Pulmonary artery endothelial cell (primary cell): ENCODE measurements at places on chromosomes 12 and 14. TPM values are rescaled to one million over a fixed set of nuclear protein-coding genes. Genes with fewer than 3 reads are reported as not detected.

DNA sequence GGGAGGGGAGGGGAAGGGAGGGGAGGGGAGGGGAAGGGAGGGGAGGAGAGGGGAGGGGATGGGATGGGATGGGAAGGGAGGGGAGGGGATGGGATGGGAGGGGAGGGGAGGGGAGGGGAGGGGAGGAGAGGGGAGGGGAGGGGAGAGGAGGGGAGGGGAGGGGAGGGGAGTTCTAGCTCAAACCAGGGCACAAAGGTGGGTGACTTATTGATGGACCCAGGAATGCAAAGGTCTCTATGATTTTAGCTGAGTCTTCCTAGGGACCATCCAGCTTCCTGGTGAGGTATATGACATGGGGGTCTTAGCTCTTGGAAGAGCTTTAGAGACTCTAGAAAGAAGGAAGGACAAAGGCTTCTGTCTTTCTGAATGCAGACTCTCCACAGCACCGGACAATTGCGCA lies 42.3 kb downstream of the ANO2 start:
- no peak for DNase-seq

GRCh38 chr12:6891646-6892001 lies 13.0 kb upstream of the LRRC23 start:
- no peak for DNase-seq

DNA sequence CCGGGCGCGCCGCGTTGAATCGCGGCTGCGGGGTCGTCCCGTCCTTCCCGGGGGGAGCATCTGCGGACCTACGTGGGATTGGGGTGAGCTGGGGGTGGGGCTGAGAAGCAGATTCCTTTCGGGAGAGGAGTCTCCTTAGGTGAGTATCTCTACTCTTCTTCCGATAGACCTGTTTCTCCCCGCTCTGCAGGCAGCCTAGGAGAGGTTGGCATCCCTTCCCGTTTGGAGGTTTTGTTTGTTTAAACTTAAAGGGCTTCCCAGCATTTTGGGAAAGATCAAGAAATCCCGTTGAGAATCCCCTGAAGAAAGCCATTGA lies 411 bp downstream of the TTLL5 start:
- no peak for DNase-seq

Gene GDF3
- 0.13 TPM in 1 of 2 replicates, not detected in the other for total RNA-seq
